ENCODE measurements at places on chromosomes 1 and 21.

GRCh38 chr1:204110894-204111633, 38.1 kb downstream of the SOX13 start:
- DNase-seq = no peak

- no peak for DNase-seq
Observed at GRCh38 chr1:163038928-163039706, 30.0 kb upstream of the RGS4 start.

DNA sequence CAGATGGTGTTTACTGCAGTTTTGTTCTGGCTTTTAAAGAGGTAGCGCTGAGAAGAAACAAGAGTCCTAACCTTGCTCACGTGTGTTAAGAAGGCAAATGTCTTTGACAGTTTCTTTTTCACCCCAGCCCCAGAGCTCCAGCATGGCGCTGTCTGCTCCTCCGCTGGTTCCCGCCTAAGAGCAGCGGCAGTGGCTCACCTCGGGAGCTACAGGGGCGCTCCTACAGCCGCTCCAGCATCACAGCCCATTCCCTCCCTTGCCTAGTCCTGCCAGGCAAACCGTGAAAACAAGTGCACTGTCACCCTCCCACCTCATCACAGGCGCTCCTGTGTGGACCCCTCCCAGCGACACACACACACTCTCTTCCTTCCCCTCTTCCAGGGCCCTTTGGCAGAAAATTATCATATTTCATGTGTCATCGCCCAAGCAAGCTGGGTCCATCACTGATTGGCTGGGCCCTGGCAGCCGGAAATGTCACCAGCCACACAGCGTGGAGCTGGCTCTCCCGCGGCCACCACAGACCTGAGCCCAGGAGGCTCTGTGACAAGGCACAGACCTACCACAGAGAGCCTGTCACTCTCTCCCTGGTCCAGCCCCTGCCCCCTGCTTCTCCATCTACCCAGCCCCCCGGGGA, 1.2 kb upstream of the HIVEP3 start:
- no peak for DNase-seq

DNA sequence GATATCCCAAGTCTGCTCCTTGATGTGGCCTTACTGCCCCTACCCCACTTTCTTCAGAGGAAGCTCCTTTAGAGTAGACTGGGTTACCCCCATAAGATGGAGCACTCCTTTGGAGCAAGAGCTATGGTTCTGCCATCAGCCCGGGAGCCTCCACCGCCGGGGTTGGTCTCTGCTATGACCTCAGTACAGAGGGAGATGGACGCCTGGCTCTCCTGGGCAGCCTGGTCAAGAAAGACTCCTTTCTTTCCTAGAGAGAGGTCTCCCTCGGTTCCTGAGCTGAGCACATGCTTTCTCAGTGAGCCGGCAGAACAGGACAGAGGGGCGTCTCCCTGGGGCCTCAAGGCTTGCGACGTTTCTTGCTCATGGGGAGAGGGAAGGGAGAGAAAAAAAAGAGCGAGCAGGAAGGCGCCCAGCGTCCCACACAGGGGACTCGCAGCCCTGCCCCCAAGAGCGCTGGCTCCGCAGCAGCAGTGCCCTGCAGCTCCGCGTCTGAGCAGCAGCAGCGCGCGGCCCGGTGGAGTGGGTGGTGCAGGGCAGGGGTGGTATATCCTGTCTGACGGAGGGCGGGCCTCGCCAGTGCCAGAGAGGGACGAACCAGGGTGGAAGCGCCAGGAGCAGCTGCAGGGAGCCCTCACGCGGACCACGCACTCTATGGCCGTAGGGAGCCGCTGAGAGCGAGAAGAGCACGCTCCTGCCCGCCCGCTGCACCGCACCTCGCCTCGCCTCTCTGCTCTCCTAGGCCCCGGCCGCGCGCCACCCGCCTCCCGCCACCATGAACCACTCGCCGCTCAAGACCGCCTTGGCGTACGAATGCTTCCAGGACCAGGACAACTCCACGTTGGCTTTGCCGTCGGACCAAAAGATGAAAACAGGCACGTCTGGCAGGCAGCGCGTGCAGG, at the start of gene PKP1:
PKP1 (plus strand) TSS at position 576 of the 899 bp plus-strand sequence; CDS start at position 773, 197 bp downstream.
- no peak for DNase-seq

DNA sequence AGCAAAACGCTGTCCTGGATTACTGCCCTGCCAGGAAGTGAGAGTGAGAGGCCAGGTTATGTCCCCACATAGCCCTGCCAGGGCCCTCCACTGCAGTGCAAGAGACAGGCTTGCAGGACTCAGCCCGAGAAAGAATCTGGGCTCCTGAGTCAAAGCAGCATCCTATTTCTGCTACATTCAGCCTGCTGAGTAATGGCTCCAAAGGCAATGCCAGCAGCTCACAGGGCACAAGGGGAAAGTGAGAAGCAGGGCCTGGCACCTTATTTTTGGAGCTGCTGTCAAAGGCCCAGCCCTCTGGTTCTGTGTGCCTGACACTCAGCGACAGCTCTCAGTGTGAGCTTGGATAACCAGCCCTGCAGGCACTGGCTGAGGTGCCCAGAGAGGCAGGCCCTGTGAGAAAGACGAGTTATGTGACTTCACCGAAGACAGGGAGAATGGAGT, 83.9 kb downstream of the DTL start:
- DNase-seq = no peak

DNA sequence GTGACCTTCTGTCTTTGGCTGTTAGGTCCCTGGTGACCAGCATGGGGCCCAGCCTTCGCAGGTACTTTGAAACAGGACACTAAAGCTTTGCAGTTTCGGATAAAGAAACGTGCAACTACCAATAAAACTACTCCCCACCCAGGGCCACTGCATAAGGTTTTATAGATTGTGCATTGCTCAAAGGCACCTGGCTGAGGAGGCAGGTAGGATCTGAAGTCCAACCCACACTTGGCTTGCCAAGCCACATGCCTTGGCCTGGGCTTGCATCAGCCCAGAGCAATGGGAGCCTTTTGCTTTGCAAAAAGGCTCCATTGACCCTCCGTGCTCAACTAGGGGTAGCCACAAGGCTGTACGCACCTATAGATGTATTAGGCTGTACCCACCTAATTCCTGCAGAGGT, 84.4 kb upstream of the SYT6 start:
- no peak for DNase-seq

DNA sequence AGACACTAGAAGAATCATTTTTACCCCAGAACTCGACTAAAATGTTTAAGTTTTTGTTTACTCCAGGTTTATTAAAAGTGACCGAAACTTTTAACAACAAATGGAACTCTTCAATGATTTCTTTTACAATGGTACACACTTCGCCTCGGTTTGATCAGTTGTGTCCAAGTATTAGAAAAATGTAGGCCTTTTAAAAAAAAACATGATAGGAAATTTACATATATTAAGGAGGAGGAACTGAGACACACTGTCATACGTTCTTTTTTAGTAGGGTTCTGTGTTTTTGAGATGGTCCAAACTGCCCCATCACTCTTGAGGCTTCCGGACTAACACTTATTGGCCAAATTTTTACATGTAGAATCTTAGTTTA, 1.3 kb downstream of the PRDM2 start:
- DNase-seq = no peak

DNA sequence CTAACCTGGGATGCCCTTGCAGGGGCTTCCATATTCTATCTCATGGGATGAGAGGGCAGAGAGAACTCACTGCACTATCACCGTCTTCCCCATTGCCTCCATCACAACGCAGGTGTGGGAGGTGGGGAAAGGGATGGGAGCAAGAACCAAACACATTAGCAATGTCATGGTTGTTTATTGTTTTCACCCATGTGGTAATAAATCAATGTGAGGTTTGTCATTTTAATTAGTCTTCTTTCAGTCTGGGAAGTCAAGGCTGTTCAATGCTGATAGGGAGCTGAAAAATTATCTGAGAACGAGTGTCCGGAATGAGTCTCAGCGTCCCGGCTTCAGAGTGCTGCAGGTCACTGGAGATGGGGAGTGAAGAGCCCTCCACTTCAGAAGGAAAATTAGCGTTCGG, 268.5 kb downstream of the DUSP10 start:
- no peak for DNase-seq

DNA sequence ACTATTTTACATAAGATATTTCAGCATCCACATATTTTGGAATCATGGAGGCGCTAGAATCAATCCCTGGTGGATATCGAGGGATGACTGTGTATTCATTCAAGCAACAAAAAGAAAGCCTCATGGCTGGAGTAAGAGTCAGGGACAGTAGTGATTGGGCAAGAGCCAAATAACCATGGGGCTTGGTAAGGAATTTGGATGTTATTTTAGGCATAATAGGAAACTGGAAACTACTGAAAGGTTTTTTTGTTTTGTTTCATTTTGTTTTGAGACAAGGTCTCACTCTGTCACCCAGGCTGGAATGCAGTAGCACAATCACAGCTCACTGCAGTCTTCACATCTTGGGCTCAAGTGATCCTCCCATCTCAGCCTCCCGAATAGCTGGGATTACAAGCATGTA, 33.8 kb upstream of the EYA3 start:
- DNase-seq = no peak

DNA sequence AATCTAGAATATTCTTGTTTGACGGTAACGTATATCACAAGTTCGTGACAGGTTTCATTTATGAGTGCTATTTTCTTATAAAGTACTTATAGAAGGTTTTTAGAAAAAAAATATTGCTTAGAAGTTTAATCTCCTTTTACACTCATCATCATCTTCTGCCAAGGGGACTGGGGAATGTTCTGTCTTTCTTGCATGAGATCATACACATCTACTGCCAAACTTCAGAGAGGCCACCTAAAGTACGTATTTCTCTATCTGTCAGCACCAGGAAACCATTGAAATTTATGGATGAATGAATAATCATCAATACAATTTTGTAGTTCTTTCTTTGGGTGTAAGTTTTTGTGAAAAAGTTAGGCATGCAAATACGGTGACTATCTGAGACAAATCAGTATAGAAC, 245.8 kb downstream of the SPATA17 start:
- no peak for DNase-seq

GRCh38 chr1:204464187-204464631, 30.4 kb downstream of the PIK3C2B start:
- no peak for DNase-seq

GRCh38 chr1:113783254-113784103, 24.2 kb upstream of the PHTF1 start:
- DNase-seq = no peak

GRCh38 chr1:78360584-78360983, 130.2 kb upstream of the PTGFR start:
- no peak for DNase-seq

- no peak for DNase-seq
Observed at GRCh38 chr1:103129255-103129654, 20.9 kb upstream of the COL11A1 start.

- DNase-seq = no peak
Observed at GRCh38 chr1:1937549-1938275, 18.6 kb upstream of the TMEM52 start.

DNA sequence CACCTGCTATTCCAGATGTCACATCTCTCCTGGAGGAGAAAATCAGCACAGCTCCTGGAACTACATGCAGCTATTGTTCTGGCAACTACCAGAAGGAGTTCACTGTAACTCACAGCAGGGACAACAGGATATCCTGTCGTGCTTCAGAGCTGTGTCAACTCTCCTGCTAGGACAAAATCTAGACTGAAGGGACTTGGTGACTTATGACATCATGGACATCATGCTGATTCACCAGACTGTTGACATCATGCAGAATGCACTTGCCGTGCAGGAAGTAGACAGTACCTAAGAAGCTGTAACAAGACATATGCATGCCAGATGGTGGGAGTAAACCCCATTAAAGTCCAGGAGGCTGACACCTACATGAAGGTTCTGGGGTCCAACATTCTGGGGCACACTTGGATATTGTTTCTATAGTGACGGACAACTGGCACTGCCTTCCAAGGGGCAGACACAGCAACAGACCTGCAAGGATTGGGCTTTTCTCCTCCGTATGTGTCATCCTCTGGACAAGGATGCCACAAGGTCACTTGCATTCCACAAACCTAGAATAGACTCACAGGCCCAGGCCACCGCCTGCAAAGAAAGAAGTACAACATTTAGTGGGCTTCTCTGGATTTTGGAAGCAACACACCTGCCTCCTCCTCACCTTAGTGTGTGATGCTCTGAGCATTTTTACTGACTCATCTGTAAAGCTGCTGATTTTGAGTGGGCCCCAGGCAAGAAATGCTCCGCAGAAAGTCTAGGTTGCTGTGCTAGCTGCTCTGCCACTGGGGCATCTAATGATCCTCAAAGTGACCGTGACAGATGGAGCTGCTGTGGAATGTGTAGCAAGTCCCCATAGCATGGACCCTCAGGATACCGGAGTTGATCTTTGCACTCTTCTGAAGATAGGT, 249.2 kb downstream of the MATN1 start:
- no peak for DNase-seq

- DNase-seq = no peak
Observed at GRCh38 chr1:170853867-170854266, 81.5 kb upstream of the MROH9 start.

- DNase-seq = peak; percentile 47
Observed at GRCh38 chr1:183416850-183417771, 1.1 kb downstream of the NMNAT2 start.

DNA sequence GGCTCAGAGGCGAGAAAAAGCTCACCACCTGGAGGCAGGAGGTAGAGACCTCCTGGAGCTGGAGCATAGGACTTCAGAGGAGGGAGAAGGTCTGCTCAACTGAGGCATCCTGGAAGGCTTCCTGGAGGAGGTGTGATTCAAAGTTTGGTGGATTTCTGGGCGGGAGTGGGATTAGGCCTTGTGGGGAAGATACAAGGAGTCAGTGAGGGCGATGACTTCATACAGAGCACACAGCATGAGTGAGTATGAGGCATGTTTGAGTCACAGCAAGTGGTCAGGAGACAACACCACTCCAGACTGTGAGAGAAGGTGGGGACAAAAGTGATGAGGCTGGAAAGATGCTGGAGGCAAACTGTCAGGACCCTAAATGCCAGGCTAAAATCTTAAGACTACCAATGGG, 77.6 kb downstream of the MATN1 start:
- no peak for DNase-seq
